NCI-H526 (cell line): ENCODE measurements at places on chromosomes 1 and 21.
A peak's percentile ranks its signal among the peaks of the same experiment; 100 is the strongest.

- no peak for DNase-seq
Observed at GRCh38 chr1:13893409-13893821, 193.4 kb downstream of the PRDM2 start.

GRCh38 chr21:39182016-39182415, 1.2 kb downstream of the PSMG1 start:
- no peak for DNase-seq

- no peak for DNase-seq
Observed at GRCh38 chr1:9145021-9145668, 16.2 kb upstream of the GPR157 start.

- no peak for DNase-seq
Observed at GRCh38 chr1:153777648-153778047, 2.4 kb downstream of the SLC27A3 start.

GRCh38 chr1:4048076-4048475, 148.0 kb upstream of the C1orf174 start:
- DNase-seq = peak; percentile 6

DNA sequence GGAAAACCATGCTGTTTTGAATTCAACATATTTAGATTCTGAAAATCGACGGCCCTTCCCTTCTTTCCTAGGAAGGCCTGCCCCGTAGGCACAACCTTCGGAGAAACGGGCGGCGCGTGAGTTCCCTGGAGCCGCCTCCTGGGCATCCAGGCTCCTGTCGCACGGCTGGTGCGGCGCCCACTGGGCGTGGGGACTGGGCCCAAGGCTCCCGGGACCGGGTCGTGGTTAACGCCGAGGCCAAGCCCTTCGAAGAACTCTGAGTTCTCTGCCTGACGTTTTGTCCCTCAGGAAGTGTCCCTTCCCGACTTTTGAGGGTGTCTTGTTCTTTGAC, 19.2 kb upstream of the TBX15 start:
- no peak for DNase-seq

- no peak for DNase-seq
Observed at GRCh38 chr1:57910782-57911181, 486.9 kb upstream of the DAB1 start.

DNA sequence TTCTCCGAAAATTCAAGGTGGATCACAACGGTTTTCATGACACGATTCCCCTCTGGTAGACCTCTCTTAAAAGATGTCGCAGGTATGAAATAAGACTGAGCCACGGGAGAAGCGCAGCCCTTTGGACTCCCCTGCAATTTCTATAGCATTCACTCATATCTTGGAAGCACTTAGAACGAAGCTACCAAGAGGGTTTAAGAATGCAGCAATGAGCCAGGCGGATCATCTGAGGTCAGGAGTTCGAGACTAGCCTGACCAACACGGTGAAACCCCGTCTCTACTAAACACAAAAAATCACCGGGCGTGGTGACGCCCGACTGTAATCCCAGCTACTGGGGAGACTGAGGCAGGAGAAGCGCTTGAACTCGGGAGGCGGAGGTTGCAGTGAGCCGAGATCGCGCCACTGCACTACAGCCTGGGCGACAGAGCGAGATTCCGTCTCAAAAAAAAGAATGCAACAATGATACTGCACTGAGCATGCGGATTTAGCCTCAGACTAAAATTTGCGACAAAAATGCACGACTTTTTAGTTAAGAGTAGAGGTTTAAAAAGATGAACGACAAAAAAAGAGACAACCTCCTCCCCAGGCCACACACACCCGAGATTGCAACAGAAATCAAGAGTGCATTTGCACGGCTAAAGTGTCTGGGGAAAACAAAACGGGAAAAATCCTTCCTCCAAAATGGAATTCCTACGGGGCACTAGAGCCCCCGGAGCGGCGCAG, 743 bp downstream of the TOMM20 start:
- DNase-seq = no peak

DNA sequence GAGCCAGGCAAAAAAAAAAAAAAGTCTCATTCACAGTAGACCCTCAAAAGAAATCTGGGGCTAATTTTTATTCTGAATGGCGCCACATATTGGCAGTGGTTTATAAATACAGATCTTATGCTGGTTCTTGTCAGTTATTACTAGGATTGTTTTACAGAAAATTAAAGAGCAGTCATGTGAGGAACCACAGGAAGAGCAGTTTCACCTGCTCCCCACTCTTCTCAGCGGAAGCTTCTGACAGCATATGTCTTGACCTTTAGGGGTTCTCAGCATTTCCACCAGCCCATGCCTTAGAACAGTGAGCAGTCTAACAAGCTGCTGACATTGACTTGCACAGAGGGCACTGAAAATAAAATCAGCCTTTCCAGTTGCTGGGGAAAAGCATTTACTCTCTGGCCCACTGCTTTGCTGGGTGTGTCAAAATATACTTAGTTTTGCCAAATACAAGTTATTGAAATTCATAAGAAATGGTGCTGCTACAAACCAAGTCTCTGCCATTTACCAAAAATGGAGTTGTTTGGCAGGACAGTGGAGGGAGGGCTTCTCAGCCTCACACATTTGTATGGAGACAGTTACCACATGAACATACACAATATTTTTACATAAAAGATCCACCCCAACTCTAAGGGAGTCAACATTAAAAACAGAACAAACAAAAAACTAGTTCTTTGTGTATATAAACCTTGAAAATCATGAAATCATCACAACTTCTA, 144.2 kb downstream of the SYT2 start:
- DNase-seq = no peak

GRCh38 chr1:77534456-77534855, 148.0 kb downstream of the ZZZ3 start:
- DNase-seq = no peak

GRCh38 chr1:53331446-53332185, 3.7 kb upstream of the LRP8 start:
- DNase-seq = no peak

GRCh38 chr1:201164645-201165044, 10.4 kb upstream of the TMEM9 start:
- no peak for DNase-seq

DNA sequence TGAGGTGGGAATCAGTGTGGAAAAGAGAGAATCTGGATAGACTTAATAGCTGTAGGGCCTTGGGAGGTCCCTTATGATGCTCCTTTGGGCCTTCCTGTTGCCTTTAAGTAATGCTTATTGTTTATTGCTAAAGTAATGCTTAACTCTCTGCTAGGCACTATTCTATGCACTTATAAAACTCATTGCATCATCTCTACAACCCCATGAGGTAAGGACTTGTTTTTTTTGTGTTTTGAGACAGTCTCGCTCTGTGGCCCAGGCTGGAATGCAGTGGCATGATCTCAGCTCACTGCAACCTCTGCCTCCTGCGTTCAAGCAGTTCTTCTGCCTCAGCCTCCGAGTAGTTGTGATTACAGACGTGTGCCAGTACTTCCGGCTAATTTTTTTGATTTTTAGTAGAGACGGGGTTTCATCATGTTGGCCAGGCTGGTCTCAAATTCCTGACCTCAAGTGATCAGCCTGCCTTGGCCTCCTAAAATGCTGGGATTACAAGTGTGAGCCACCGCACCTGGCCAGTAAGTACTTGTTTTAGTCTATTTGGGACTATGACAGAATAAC, 22.3 kb downstream of the NECAP2 start:
- DNase-seq = no peak

- DNase-seq = no peak
Observed at GRCh38 chr1:59544615-59545293, 247.9 kb downstream of the FGGY start.

DNA sequence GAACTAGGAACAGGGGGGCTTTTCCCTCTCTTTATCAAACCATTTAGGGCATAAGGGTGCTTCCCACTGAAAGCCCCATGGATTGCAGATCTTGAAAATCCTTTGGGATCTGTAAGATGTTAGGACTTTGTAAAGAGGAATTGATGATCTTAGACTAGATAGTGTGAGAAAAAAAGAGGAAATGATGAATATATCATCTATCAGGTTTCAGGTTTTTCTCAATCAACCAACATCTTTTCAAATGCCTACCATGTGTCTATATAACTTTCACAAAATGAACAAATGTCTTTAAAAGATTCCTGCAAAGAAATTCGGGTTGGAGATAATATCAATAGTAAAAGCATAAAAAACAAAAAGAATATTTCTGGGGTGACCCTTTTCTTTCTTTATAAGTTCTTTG, 50.1 kb downstream of the KCNC4 start:
- DNase-seq = no peak
